ENCODE measurements at places on chromosomes 3 and 15. TPM values are rescaled to one million over a fixed set of nuclear protein-coding genes. Genes with fewer than 3 reads are reported as not detected.

CD86 gene
- total RNA-seq = 0.49 TPM

DNA sequence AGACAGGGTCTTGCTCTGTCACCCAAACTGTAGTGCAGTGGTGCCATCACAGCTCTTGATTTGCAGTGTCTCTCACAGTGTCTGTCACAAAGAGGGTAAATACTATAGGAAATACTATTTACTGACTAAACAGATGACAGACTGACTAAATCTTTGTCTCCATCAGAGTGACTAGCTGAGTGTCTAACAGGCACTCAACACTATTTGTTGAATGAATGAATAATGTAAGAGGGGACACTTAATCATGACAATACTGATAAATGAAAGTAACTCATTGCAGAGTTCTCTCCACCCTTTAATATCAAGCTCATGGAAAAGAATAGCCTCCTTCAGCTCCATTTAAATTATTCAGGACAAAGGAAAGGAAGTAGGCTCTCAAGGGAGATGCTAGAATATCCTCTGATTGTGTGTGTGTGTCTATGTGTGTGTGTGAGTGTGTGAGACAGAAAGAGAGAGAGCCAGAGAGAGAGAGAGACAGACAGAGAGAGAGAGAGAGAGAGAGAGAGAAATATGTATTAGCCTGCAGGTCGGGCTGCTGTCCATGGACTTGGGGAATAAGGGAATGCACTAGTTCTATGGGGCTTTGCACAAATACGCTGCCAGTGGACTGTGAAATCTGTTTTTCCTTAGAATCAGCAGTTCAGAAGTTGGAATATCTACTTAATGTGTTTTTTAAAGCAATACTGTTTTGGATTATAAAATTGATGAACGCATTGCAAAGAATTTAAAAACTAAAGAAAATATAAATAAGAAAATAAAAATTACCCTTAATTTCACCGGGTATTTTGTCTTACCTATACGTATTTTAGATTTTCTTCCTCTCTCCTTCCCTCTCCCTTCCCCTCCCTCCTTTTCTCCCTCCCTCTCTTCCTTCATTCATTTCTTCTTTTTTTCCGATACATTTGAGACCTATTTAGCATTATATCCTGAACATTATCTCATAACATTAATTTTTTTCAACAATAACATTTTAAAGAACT, 132.9 kb upstream of the LRIG1 start:
- no peak for DNase-seq

DNA sequence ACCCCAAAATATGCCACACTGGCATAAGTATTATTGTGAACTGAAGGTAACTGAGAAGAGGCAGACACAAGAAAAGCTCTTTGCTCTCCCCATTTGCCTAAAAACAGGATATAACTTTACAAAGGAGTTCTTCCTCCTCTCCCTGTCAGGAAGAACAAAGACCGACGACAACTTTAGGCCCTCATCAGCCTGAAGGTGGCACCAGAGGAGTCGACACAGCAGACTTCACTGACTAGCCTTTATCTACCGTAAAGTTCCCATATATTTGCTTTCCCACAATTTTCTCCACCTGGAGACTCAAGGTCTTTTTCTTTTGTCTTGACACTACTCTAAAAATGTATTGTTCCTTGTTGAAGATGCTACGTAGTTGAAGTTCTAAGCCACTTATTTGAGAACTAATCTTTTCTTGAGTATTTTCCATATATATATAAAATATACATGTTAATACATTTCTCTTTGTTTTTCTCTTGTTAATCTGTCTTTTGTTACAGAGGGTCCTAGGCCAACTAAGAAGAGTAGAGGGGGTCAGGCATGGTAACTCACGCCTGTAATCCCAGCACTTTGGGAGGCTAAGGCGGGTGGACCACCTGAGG, 16.2 kb upstream of the XIRP1 start:
- DNase-seq = no peak

DNA sequence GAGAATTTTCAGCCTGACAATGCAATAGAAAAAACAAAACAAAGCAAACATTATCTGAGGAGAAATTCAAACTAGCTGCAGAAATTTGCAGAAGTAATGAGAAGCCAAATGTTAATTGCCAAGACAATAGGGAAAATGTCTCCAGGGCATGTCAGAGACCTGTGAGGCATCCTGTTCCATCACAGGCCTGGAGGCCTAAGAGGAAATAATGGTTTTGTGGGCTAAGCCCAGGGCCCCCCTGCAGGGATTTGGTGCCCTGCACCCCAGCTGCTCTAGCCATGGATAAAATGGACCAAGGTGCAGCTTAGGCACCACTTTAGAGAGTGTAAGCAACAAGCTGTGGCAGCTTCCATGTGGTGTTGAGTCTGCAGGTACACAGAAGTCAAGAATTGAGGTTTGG, 401.2 kb upstream of the NECTIN3 start:
- no peak for DNase-seq

- no peak for DNase-seq
Measured at GRCh38 chr15:46576646-46577395, 942.0 kb downstream of the SQOR start.
